Activated CD4-positive, CD25-positive, alpha-beta regulatory T cell (primary cell): ENCODE measurements at places on chromosomes 4 and X.

GRCh38 chr4:100525686-100526085 lies 7.9 kb upstream of the EMCN start:
- DNase-seq = no peak

DNA sequence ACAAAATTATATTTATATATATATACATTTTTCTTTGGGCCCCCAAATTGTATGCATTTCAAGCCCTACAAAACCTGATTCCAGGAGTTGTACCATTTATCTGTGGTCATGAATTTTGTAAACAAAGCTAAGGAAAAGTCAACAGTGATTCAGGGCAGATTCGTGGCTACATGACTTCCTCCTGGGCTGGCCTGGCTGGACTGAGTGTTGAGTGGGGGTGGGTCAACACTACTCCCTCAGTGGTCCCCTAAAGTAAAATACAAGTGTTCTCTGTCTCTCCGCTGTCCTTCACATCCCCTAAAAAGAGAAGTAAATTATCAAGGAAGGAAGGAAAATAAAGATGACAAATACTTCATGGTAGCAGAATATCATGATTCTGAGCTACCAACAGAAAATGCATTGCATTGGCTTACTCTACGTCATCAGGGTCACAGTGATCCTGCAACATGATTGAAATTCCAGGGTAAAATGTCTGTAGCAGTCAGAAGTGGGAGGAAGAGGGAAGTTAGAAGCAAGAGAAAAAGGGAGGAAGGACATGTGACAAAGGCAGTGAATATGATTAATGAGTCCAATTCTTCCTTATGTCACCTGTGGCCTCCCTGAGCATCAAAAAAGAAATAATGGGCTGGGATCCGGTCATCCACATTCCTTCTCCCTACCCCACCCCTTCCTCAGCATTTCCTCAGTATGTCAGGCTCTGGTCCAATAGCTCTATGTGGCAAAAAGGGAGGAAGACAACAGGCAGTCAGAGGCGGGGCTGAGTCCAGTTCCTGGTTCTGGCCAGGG lies 42.4 kb upstream of the MYOZ2 start:
- no peak for DNase-seq

DNA sequence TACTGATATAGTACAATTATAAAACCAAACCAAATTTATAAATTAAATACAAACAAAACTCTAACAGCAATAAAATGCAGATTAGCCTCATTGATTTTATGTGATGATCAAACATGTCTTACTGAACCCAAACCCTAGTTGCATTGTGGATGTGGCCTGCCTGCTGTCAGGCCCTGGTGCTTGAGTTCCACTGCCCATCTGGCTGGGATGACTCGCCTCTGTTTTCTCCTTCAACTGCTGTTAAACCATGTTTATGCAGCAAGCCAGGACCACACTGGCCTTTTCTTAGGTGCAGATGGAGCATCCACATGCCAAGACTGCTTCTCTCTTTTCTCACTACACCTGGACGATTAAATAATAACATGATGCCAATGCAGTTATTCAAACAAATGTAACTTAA lies 22.6 kb downstream of the NAP1L5 start:
- no peak for DNase-seq

DNA sequence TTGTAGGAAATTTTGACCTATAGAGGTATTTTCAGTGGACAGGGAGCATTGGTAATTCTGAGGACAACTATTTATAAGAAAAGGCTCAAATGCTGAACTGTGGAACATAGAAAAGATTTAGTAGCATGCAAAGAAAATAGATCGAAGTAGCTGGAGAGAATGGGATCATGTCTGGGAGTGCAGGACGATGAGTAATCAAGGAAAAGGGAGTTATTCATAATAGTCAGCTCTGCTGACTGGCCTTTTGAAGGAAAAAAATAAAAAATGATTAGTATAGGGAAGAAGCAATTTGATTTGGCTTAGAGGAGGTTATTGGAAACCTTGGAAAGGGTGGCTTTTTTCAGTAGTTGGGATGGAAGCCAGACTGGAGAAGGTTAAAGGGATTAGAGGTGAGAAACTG lies 22.9 kb upstream of the ANK2 start:
- no peak for DNase-seq

DNA sequence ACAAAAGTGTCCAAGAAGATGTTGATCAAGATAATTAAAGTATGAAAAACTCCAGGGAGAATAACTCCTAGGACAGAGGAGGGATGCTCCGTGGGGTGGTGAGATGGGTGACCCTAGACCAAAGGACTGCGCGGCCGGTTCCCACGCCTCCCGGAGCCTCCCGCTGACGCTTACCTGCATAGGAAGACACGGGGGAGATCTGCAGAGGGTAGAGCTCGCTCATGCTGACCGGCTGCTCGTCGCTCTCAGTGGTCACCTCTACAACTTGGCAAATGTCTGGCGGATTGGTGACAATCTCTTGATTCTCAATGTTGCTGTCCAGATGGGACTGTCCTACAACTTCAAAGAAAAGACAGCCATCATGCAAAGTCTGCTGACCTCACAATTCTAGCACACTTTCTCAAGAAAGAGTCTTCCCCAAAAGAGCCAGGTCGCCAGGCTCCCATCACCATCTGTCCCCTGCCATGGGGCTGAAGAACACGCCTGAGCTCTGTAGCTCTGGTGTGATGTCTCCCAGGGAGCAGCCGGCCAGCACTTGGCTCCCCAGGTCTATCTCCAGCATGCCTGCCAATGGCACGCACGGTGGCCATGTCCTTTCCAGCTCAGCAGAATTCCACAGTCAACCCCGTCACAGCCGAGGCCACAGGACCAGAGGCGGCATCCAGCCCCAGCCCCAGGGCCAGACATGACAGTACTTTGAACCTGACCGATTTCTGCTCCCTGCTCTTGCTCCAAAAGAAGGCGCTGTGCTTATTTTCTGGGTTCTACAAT lies 75.4 kb downstream of the IRF2 start:
- no peak for DNase-seq

DNA sequence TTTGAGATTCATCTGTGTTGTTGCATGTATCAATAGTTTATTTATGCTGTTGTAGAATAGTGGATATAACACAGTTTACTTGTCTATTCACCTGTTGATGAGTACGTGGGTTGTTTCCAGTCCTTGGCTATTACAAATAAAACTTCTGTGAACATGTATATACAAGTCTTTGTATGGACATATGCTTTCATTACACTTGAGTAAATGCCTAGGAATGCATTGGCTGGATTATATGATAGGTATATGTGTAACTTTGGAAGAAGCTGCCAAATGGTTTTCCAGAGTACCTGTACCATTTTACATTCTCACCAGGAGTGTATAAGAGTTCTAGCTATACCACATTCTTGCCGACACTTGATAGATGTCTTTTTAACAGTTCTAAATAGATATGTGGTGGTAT lies 16.5 kb downstream of the ART3 start:
- no peak for DNase-seq

DNA sequence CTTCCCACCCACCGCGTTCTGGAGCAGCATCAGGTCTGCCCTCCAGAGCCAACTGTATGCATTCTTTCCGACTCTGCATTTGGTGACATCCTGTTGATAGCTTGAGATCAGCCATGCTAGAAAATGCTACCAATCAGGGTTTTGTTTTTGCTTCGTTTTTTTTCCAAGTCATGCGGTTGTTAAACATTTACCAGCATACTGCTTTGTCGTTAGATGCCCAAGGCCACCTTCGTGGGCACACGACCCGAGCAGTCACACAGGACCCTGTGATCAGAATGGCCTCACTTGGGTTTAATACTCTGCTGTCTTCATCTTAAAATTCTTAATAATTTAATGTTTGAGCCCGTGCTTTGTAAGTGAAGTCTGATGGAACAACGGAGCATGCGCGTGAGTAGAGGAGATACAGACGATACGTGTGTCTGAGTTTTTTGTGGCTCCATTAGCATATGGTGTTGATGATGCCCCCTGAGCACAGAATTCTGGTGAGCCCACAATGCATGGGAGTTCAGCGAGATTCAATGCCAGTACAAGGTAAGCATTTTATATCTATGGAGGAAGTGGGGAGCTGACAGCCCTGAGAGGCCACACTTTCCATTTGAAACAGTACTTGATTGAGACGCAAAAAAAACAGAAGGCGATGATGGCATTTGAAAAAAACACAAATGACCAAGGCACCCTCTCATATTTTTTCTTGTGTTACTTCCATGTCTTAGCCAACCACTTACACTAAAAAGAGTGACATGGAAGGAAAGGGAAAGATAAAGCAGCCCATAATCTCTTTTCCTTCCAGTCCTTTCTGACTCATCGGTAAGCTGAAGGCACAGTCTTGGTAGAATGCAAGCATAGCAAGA lies 323.6 kb downstream of the BCOR start:
- no peak for DNase-seq

DNA sequence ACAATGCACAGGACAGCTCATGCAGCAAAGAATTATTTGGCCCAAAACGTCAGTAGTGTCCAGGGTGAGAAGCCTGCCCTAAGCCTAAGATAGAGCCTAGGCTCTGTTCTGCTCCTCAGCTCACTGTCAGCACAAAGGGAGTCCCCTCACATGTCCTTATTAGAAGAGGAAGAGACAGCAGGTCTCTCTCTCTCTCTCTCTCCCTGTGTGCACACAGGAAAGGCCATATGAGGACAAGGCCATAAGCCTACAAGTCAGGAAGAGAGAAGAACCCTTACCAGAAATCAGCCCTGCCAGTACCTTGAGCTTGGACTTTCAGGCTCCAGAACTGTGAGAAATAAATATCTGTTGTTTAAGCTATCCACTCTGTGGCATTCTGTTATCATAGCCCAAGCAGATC lies 20.4 kb downstream of the FAM184B start:
- DNase-seq = no peak

DNA sequence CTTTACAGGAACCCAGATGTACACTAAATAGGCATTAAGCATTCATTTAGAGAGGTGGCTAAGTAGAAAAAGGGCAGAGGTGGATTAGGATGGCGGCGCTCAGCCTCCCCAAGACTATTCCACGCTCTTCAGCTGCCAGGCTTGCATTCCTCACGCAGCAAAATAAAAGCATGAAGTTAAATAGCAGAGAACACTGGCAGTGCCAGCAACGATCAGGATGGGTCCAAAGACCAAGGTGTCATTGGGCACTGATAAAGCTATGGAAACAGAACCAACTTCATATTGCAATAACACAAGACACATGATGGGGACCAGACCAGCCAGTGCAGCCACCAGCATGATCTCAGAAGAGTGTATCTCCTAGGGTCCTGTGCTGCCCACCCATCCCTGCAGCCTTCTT lies 42.0 kb downstream of the TMEM156 start:
- no peak for DNase-seq

DNA sequence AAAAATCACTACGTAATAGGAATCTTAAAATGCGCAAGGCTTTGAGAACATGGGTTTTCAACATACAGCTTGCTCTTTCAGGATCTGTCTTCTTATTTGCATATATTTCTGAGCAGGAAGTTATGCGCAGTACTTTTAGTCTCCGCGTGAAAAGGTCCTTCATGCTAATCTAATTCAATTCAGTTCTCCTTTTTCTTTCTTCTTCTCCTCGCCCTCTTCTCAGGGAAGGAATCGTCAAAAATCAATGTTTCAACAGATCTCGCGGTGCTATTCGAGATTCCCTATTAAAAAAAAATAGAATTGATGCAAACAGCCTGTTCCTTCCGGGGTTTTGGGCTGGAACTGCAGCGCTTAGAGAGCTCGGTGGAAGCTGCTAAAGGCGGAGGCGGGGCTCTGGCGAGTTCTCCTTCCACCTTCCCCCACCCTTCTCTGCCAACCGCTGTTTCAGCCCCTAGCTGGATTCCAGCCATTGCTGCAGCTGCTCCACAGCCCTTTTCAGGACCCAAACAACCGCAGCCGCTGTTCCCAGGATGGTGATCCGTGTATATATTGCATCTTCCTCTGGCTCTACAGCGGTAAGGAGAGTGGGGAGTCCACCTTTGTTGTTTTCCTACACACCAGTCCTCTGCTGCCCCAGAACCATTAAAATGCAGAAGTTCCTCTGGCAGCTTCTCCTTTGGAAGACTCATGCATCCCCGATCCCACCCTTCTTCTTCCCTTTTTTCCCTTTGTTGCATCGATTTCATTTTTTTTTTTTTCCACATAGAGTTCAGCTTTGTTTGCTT lies at the start of the genes HMGN5 and SH3BGRL:
Gene HMGN5, minus strand, starts transcription at position 243 of the 785 bp plus-strand sequence. CDS start 80,364 bp downstream, outside the sequence.
Gene SH3BGRL, plus strand, starts transcription at position 432 of the 785 bp plus-strand sequence. Its CDS starts 99 bp downstream, at position 531.
- peak; percentile 22 for DNase-seq

DNA sequence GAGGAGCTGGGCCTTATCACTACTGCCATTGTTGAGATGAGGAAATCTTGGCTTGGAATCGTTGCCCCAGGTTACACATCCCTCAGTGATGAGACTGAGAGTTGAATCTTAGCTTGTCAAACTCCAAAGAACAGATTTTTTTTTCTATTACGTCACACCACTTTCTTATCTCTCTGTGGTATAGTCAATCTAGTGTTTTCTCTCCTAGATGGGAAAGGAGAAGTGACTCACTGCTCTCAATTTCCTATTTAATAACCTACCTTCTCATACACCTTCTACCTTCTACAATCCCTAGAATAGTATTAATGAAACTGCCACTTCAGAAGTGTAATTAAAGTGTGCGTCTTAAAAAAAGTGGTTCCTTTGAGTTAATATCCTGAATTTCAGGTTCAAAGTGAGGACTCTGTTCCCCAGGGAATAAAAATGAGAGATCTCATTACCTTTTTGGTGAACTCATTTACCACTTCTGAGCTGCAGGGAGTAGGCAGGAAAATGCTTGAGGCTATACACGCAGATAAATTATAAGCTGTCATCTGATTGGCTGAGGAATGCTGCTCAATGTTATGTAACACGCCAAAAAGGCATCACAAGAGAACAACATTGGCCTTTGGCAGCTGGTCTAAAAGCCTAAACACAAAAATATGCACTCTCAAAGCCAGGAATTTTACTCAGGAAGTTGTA lies 59.3 kb downstream of the MAD2L1 start:
- no peak for DNase-seq

GRCh38 chr4:8434251-8435073 lies 6.1 kb downstream of the ACOX3 start:
- no peak for DNase-seq

- DNase-seq = no peak
These were observed 4.8 kb upstream of the SH3BP2 start for GRCh38 chr4:2788101-2788500.

GRCh38 chr4:83362492-83363329 lies 28.1 kb upstream of the HPSE start:
- no peak for DNase-seq

GRCh38 chr4:2254665-2255500 lies 7.0 kb downstream of the MXD4 start:
- DNase-seq = no peak

- no peak for DNase-seq
These were observed 50.9 kb downstream of the MED28 start for GRCh38 chr4:17665346-17665745.
